ENCODE measurements at places on chromosomes 5 and 9. TPM values are rescaled to one million over a fixed set of nuclear protein-coding genes. Genes with fewer than 3 reads are reported as not detected.

- peak; percentile 83 for DNase-seq
Measured at GRCh38 chr9:100714372-100715099, 136.7 kb downstream of the CAVIN4 start.

SNX24 gene
- total RNA-seq: 21.0 TPM

GABRA1 gene
- not detected for total RNA-seq

PRSS3 gene
- not detected for total RNA-seq
